ENCODE measurements at places on chromosomes 11 and 22.
A peak's percentile ranks its signal among the peaks of the same experiment; 100 is the strongest.

GRCh38 chr11:96229354-96229977 is 113.5 kb downstream of the MAML2 start:
- no peak for DNase-seq

DNA sequence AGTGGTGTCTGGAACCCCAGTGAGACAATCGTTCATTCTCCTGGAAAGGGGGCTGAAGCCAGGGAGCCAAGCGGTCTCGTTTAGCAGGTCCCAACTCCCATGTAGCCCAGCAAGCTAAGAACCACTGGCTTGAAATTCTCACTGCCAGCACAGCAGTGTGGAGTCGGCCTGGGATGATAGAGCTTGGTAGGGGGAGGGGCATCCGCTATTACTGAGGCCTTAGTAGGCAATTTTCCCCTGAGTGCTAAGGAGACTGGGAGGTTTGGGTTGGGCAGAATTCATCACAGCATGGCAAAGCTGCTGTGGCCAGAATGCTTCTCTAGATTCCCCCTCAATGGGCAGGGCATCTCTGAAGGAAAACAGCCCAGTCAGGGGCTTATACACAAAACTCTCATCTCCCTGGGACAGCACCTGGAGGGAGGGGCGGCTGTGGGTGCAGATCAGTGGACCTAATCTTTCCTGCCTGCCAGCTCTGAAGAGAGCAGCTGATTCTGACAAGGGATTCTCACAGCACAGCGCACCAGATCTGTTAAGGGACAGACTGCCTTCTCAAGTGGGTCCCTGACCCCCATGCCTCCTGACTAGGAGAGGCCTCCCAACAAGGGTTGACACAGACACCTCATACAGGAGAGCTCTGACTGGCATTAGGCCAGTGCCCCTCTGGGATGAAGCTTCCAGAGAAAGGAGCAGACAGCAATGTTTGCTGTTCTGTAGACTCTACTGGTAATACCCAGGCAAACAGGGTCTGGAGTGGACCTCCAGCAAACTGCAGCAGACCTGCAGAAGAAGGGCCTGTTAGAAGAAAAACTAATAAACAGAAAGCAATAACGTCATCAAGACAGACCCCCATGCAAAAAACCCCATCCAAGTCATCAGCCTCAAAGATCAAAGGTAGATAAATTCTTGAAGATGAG is 14.8 kb downstream of the OR52M1 start:
- DNase-seq = no peak

DNA sequence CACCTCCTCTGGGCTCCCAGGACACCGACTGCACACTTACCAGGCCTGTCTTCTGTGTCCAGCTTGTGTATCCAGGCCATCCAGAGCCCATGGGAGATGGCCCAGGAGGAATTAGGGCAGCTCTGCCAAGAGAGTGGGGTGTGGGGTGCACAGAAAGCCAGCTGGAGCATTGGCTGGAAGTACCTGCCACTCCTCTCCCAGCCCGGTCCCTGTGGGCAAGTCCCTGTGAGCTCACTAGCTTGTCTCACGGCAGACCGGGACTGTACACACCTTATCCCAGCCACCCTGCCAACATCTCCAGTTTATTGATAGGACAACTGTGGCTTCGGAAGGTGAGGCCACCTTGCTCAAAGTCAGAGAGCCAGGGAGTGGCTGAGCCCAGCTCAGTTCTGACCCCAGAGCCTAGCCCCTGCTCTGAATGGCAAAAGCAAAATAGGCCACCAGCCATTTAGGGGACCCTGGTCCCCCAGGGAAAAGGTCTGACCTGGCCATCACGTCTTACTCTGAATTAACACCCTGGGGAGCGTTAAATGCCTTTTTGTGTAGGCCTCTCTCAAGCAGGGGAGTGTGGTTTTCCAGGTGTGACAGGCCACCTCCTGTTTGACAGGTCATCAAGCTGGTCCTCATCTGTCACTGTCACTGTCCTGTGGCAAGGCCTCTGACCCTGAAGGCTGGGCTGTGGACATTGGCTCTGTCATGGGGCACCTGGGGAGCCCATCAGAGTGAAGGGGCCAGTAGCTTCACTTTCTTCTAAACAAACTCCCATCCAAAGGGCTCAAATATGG is 15.1 kb downstream of the UQCR10 start:
- DNase-seq = peak; percentile 14

DNA sequence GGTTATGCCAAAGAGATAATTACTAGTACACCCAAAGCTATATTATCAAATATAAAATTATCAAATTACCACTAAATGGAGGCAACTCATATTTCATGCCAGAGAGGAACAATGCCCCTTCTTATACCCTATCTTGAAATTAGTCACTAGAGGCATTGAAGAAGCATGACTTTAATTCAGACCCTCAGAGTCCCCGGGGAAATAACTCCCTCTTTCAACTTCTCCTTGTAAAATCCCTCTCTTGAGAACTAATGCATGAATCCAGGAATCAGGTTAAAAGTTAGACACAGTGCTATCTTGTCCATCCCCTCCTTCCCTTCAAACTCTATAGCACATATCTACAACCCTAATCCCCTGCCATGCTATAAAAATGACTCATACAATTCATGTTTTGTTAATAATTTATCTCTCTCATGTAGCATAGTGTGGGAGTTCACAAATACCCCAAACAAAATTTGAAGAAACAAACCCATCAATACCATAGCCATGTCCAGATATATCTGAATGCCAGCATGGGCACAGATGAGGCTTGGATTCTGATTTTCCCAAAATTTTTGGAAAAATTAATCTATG is 665.4 kb downstream of the KCNA4 start:
- no peak for DNase-seq

GRCh38 chr11:118690553-118691304 is 11.3 kb upstream of the TREH start:
- no peak for DNase-seq

DNA sequence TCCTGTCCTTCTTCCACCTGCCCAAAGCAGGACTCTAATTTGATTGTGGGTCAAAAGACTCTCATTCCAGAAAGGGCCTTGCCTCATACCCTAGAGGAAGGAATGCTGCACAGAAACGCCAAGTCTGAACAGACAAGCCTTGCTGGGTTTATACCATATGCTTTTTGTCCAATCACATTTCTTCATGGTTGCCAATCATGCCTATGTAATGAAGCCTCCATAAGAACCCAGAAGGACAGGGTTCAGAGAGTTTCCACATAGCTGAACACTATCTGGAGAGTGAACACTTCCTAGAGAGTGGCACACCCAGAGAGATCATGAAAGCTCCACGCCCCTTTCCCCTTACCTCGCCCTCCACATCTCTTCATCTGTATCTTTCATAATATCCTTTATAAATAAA is 4.8 kb upstream of the SAA2 start:
- DNase-seq = no peak

DNA sequence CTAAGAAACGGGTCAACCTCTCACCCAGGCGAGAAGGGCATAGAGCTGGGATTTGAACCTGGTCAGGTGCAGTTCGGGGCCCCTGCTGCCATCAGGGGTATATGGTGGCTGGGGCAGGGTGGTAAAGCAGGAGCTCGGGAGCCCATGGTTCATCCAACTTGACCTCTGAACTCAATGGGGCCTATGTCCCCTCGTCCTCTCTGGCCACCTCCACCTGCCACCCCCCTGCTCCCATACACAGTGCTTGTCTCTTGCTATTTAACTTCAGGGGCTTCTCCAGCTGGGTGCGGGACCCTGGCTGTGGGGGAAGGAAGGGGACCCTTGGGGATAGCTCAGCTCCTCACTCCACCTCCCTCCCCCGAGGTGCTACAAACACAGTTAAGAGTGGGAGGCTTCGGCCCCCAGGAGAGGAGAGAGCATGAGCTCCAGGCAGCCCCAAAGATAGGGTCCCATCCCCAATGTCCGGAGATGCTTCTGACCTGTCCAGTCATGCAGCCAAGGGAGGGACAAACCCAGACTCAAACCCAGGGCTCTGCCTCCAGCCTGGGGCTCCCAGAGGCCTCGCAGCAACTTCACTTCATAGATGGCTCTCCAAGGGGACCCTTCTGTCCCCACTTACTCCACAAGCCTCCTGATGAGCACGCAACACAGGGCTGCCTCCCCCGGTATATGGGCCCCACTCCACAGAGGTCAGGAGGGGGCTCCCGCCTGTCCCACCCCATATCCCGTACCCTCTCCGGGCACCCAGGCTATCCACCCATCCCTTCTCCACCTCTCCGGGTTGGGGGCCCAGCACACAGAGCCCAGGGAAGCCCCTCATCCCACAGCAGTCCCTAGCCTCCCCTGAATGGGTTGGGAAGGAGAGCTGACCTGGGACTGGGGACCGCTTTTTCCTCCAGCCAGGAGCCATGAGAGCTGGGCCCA is 712 bp downstream of the IL2RB start:
- DNase-seq = no peak

GRCh38 chr11:36240173-36240572 is 49.1 kb downstream of the COMMD9 start:
- peak; percentile 25 for DNase-seq

DNA sequence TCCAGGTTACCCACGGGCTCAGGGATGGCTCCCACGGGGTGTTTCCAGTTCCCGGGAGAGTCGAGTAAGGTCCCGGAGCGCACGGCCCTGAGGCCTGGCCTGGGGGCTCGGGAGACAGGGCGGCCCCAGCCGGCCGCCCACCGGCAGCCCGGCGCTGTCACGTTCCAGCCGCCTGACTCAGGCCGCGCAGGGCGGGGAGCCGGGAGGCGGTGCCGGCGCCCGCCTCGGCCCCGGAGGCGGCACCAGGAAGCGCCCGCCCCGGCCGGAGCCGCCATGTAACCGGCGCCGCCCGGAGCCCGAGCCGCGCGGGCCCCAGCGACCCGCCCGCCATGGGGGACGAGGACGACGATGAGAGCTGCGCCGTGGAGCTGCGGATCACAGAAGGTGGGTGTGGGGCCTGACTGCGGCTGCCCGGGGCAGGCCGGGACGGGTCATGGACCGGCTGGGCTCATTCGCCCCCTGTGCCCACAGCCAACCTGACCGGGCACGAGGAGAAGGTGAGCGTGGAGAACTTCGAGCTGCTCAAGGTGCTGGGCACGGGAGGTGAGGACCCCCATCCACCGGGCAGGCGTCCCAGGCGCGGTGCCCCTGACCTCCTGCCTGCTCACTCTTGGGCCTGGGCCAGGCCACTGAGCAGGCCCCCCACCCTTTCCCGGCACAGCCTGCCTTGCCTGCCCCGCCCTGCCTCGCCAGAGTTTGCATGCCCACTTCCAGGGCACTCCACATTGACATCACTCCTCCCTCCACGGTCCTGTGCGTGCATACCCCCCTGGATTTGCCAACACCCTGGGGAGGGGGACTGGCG is at the start of gene RPS6KA4:
Gene RPS6KA4, plus strand, starts transcription at position 256 of the 805 bp plus-strand sequence. Its CDS starts 74 bp downstream, at position 330.
- DNase-seq = peak; percentile 67

DNA sequence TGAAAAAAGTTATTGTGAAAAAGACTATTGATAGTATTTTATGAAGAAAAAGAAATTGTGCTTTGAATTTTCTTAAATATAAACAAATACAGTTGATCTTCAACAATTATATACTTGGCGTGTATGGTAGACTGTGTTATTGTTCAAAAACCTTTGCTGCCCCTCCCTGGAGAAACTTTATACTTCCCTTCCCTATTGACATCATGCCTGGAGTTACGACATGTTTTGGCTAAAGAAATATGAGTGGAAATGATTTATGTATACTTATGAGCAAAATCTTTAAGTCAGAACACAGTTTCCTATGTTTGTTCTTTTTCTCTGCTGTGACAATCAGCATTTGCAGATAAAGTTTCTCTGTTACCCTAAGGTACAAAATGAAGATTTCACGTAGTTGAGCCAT is 243.8 kb downstream of the TMEM135 start:
- DNase-seq = peak; percentile 66

GRCh38 chr22:29753808-29754657 is 12.8 kb downstream of the ZMAT5 start:
- no peak for DNase-seq

DNA sequence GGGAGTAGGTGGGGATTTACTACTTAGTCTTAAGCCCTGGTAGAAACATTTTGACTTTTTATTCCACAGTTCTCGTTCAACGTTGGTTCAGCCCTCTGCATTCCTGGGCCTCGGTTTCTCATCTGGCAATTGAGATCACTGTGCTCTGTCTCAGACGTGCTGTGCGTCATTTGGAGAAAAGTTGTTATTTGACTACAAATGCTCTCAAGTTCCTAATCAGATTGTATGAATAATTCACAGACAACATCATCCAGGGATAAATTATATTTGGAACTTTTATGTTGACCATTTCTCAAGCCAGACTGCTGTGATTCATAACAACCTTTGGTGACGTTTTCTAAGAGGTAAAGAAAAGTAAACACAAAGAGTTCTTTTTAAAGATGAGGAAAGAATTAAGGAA is 69.2 kb downstream of the BLID start:
- DNase-seq = peak; percentile 91

DNA sequence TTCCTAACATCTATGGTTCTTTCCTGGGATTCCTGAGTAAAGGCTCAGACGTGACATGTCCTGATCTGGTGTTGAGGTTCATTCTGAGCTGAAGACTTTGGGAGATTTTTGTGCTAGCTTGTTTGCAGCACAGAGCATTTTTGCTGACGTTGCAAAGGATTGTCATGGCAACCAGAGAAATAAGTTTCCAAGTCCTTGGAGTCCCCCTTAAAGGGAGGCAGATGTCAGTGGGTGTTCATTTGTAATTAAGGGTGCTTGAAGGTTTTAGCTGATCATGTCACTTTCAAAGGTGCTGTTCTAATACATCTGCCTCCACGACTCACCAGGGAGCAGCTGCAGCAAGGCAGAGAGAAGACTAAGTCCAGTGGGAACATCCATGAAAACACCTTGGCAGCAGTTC is 5.4 kb upstream of the SYN3 start:
- no peak for DNase-seq

- no peak for DNase-seq
These were observed 142.8 kb downstream of the COMMD9 start for GRCh38 chr11:36146437-36146836.

DNA sequence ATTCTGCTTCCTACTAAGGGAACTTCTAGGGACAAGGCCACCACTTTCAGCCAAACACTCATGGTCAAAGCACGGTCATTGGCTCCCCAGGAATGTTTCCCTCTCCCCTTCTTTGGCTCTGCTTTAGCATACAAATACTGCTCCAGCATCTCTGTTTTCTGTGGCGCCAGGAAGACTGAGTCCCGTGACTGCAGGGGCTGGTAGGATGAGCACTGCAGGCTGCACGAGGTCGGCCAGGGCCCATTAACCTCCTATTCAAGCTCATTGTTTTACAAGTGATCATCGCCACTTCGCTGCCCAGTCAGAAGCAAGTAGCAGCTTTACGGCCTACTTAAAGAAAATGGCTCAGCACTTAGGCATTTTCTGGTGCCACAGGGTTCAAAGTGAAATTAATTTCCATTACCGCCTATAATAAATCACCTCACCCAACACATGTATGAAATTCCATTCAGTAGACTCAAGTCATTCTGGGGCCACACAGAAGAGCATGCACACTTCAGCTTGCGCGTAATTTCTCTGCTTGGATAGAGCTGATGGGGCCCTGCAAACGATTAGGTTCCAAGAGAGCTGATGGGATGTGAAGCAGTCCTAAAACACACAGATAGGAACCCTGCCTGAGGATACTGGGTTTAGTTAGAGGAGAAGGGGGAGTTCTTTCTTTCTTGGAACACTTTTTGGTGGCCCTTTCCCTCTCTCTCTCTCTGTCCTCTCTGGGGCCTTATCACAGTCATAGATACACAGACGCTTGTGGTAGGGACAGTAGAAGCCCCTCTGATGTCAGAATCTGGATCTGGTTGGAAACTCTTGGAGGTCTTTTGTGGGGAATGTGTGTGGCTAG is 173.7 kb downstream of the KIF18A start:
- peak; percentile 100 for DNase-seq

GRCh38 chr11:10969387-10969786 is 111.5 kb upstream of the ZBED5 start:
- DNase-seq = no peak

Data from fibroblast of skin of right quadriceps (primary cell).